ENCODE measurements at places on chromosomes 4 and X.

- DNase-seq: no peak
Measured at GRCh38 chr4:97987019-97987648, 156.1 kb downstream of the STPG2 start.

DNA sequence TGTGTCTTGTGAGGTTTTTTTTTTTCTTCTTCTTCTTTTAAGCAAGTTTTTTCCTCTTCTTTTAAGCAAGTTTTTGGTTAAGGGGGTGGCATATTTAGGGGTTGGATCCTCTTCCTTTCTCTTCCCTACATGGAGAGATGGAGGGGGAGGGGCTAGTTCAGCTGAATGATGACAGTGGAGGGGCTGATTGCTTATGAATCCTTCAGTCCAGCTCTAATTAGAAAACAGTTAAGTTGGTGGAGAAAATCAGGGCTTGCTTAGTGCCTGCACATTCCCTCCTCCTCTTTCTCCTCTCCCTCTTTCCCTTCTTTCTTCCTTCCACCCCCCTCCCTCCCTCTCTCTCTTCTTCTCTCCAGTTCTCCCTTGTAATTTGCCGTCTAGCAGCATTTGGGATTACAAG is 4.4 kb upstream of the HAND2 start:
- DNase-seq: no peak

- DNase-seq: no peak
Measured at GRCh38 chr4:61336916-61337315, 136.8 kb downstream of the ADGRL3 start.

- no peak for DNase-seq
Measured at GRCh38 chr4:163385466-163385865, 41.8 kb downstream of the NPY5R start.

DNA sequence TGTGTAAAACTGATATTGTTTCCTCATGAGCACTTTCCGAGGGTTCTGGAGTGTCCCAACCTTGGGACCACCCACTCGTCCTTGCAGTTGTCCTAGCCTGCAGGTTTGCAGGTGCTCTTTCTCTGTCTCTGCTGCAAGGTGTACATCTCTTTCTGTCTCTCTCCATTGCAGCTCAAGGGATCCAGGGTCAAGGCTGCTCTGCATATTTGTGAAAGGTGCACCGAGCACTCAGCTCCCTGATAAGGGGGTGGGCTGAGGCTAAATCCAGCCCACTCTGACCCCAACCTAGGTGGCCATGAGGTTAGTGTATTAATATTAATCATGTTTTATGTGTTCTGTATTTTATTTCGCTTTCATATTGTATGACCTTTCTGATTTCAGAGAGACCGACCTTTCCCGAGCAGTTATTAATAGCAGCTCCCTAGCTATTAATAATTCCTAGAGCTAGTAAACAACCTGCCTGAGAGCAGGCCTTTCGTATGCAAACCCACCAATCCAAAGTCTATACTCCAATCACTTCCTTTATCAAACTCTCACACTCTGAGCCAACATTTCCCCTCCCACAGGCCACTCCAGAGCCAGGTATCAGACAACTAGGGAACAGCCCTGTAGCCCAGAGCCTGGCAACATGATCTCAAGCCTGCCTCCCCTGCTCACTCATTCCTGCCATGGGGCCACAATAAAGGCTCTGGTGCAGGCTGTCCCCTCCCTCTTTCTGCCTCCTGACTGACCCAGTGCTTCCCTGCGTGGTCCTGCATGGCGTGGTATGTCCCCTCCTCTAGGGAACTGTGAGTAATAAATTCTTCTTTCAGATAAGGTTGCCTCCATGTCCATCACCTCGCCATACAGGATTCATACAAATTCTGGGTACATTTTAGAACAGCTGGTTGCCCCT is 73.9 kb downstream of the SLC2A9 start:
- no peak for DNase-seq

- DNase-seq: no peak
Measured at GRCh38 chr4:122170775-122171174, 18.6 kb downstream of the BLTP1 start.

DNA sequence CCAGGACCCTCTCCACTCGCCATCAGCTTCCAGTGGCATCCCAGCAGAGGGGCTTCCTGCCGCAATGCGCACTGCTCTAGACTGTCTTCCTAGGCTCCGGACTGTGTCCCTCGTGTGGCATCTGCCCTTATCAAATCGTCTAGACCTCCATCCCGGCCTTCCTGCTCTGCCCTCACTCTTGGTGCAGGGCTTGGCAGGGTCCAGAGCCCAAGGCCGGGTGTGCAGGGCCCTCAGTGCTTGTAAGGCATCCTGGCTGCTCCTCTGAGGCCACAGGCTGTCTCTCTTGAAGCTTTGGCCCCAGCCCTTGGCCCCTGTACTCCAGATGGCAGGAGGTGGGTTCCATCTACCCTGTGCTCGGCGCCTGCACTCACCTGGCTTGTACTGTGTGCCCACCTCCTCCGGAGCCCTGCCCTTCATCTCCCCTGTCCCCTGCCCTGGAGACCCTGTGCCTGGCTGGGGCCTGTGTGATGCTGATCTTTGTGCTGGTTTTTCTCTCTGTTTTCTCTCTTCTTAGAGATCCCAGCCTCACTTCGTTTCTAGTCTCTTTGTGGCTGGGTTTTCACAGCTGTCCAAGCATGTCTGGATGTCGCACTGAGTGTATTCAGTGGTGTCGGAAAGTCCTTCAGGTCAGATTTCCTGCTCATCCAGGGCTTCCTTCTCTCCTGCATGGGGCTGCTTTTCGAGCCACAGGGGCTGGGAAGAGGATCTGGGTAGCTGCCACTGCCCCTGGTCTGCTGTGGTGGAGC is 3.7 kb upstream of the TREX2 start:
- no peak for DNase-seq

DNA sequence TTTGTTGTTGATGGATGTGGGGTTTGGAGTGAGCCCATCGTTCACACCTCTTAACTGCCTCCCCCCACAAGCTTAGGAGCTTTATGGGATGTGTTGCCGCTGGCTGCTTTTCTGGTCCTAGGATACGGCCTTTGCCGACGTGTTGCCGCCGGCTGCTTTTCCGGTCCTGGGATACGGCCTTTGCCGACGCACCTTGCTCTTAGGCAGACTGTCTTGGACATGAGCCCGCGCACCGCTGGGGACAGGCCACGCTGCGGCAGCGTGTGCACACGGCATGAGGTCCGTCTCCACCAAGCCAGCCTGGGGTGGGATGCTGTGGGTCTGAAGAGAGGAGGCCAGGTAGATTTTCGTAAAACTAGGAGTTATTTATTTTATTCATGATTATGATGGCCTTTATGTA is 14.2 kb downstream of the RGS12 start:
- DNase-seq: no peak

DNA sequence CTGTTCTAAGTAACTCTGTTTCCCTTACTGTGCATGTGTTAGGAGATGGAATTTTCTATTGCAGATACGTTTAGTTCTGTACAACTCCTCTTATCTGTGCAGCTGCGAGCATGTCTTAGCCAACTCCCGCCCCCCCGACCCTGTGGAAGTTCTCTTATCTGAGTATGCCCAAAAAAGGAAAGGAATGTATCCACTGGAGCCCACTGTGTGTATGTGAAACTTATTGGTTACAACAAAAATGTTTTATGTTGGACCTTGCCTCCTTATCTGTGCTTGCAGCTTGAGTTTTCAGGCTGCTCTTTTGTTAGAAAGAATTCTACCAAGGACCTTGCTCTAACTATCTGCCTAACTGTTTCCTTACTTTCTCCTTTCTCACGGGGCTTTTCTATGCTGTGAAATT is 24.2 kb upstream of the DCAF8L2 start:
- DNase-seq: no peak

DNA sequence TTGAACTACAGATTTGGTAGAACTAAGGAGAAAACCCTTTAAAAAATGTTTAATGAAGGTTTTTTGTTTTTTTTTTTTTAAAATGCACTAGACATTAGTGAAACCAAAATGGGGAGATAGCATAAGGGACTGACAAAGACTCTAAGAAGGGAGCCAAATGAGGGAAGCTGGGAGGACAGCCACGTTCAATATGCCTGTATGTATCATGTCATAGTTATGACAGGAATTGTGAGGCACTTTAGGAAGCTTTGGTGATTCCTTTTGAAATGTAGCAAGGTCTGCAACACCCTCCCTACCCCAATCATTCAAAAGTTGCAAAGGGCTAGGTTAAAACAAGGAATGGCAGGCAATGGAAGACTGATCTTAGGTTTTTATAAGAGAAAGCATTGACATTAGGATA is 526.0 kb downstream of the TLL1 start:
- DNase-seq: no peak

- DNase-seq: no peak
Measured at GRCh38 chr4:186204686-186205085, 13.3 kb downstream of the CYP4V2 start.

DNA sequence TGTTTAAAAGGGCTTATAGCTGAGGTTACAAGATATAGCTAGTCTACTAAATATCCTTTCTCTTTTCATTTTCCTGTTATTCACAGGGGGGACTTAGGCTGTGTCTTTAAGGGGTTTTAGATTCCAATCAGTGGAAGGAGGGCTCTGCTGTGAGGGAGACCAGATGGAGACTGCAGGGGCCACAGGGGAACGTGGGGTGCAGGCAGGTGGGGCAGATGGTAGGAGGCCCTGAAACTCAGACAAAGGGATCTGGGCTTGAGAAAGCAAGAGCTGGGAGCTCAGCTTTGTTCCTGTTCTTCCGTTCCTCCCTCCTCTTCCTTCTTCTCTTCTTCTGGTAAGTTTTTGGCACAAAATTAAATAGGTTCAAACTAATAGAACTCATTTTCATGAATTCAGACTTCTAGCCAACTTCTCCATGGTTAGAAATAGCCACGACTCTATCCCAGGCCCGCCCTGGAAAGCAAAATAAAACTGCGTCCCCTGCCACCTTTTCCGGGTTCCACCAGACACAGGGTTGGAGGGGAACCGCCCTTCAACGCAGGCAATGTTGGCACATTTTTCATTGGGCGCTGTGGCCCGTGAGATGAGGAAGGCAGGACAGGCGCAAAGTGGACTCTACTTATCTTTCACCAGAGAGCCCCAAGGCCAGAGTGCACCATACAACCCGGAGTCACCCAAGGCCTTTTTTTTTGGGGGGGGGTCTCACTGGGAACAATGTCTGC is 3.5 kb upstream of the TMSB4X start:
- no peak for DNase-seq

DNA sequence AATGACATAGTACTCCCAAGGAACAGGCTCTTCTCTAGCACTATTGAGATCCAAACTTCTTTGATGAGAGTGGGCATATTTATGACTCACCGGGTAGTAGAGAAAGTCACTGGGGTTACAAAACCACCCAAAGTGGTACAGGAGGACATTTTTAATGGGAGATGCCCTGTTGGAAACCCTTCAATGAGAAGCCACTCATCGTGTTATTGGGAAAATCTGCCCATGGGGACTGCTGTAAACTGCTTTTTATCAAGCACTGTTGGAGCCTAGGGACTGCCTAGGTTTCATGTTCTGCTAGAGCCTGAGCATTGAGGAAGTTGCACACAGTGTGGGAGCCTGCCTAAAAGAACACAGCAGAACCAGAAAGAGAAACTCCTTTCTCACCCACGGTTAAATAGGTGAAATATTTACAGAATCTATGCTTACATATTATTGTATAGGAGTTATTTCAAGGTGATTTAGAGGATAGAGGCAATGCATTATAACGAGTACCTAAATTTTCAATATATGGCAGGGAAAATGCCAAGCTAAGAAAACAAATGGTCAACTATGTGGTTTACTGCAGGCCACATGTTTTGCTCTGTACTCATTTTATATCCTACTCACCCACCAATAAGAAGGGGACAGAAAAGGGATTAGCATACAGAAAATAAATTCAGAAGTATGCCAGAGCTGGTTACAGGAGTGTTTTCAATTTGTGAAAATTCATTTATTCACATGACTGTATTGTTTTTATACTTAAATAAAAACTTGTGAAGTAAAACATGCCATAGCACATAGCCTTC is 559.1 kb downstream of the FSTL5 start:
- no peak for DNase-seq

GRCh38 chr4:152613841-152614721 is 65.7 kb downstream of the TMEM154 start:
- no peak for DNase-seq

DNA sequence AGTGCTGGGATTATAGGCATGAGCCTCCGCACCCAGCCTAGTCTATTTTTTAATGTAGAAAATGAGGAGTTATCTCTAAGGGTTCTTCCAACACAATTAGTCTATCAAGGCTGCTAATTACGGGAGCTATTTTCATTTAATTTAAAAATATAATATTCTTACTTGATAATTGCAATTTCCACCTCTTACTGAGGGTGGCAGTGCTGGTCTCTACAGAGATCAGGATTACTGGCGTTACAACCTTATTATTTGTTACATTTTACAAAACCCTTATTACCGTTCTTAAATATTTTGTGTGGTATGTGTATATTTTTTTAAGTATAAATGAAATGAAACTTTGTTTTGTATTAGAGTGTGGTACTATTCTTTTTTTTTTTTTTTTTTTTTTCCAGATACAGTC is 17.6 kb upstream of the GK start:
- DNase-seq: no peak

DNA sequence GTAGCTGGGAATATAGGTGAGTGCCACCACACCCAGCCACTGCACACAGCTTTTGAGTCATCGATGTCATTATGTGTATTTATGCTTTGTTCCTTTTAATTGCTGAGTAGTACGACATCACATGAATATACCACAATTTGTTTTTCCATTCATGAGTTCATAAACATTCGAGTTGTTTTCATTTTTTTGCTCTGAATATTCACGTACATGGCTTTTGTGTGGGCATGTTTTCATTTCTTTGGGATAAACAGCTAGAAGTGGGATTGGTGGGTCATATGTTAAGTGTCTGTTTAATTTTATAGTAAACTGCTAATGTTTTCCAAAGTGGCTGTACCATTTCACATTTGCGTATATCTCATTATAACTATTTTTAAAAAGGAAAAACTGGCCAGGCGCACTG is 45.1 kb upstream of the KDR start:
- DNase-seq: no peak

GRCh38 chr4:188941524-188942119 is 802.4 kb downstream of the TRIML1 start:
- peak; percentile 99 for DNase-seq

- no peak for DNase-seq
Measured at GRCh38 chrX:132481449-132481848, 7.4 kb downstream of the MBNL3 start.

GRCh38 chr4:175351473-175351872 is 433.3 kb downstream of the ADAM29 start:
- DNase-seq: no peak

DNA sequence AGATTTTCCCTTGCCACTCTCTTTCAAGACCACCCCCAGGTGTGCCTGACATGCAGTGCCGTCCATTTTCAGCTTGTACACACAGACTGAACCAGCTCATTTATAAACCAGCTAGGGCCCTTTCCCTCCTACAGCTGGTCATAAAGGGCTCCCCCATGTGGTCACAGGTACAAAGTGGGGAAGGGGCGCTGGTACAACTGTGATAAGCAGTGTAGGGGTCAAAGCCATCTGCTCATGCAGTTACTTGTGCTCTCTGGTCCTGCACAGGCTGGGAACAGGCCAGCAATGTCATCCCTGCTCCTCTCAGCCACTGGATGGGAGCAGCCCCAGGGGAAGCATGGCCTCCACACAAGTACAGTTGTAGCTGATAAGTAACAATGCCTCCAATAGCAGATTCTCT is 20.6 kb downstream of the GABRQ start:
- no peak for DNase-seq

- no peak for DNase-seq
Measured at GRCh38 chr4:189088780-189089179, 851.9 kb upstream of the FRG1 start.

GRCh38 chr4:73434311-73434710 is 1.7 kb upstream of the AFP start:
- DNase-seq: no peak

GRCh38 chrX:128518508-128518907 is 466.3 kb upstream of the ACTRT1 start:
- DNase-seq: no peak

- peak; percentile 30 for DNase-seq
Measured at GRCh38 chrX:50747471-50747900, 66.5 kb downstream of the SHROOM4 start.
